Activated CD4-positive, alpha-beta T cell treated with anti-CD3 and anti-CD28 coated beads for 24 hours (primary cell): ENCODE measurements at places on chromosomes 16 and 17.
A peak's percentile ranks its signal among the peaks of the same experiment; 100 is the strongest.

GRCh38 chr17:34582185-34582900 lies 3.0 kb downstream of the TMEM132E start:
- DNase-seq: no peak

GRCh38 chr17:28940675-28941074 lies 10.6 kb downstream of the PHF12 start:
- no peak for DNase-seq

DNA sequence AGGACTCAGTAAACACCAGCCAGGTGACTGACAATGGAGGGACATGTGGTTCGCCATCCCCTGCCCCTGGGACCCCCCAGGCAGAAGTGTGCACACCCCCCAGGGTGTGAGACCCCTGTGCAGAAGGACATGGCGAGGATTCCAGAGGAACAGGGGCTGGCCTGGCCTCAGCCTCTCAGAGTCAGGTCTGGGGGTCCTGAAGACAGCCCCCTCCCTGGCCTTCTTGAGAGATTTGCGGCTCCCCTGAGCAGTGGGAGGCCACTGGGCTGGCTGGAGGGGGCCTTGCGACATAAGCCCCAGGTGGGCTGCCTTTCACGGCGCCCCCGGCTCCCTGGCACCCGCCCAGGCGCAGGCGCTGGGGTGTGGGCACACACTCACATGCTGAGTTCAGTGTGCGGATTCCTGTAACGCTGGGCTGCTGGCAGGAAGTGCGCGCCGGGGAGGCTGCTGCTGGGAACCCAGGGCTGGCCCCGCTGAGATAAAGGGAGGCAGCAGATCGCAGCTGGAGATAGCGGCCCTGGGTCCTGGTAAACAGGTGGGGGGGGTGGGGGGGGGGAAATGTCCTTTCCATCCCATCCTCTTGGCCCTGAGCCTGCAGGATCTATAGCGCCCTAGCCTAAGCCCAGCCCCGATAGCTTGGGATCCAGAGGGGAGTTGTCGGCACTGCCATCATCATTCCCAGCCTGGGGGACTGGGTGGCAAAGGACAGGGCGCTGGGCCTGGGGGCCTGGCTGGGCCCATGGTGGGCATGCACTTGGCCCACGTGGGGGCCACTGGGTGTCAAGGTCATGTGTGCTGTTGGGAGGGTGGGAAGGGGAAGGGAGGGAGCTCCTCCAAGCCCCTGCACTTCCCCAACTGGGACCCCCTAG lies 27.1 kb downstream of the TMEM235 start:
- DNase-seq: peak; percentile 67

DNA sequence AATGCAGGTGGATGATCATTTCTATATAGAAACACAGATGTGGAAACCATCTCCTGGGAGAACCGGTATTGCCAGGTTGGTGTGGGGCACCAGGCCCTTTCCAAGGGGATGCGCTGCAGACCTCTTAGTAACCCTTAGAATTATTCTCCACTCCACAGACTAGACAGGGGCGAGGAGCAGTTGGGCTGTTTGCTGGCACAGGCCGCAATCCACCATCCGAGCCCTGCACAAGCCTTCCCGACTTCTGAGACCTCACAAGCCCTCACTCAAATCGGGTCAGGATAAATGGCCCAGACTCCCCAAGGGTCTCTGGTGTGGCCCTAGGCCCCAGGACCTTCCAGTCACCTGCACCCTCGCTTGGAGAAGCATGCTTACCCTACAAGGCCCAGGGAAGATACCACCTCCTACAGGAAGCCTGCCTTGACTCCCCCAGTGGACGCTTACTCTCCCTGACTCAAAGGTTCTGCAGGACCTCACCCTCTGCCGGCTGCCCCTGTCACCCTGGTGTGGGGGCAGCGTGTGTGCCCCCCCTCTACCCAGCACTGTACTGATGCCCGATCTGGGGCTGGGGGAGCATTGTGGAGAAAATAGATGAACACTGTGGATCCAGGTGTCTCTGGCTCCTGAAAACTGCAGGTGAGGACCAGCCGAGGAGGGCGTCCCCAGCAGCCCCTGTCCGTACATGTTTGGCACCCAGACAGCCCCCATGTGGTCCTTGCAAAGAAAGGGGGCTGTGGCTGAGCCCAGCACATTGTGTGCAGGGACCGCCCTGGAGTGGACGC lies 49.8 kb upstream of the ACSF3 start:
- no peak for DNase-seq

DNA sequence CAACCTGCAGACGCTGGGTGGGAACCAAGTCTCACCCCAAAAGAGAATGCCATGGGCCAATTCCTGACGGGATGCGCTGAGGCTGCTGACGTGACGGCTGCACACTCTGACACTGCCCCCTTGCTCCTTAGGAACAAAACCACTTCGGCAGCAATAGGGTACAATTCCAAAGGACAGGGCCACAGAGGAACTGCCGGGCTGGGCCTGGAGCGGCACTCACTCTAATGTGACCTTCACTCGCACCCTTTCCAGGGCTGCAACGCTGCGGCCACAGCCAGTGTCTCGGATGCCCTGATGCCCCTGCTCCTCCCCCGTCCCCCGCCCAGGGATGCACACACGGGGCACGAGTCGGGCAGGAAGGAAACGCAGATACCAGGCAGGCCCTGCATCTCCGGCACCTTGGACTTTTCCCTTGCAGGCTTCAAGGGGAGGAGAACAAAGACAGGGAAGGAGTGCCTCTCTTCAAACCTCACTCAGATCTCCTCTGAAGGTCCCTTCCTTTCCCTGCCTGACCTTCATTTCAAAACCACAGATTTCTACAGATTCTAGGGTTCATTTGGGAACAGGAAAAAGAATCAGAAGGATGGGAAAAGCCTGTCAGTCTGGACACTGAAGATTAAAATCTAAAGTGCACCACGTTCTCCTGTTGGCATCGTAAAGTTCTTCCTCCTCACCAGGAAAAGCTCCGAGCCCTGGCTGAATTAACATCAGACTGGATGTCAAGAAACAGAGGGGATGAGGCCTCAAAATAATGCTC lies 2.3 kb downstream of the PITPNA start:
- no peak for DNase-seq
